ENCODE measurements at places on chromosomes 3 and 15.

DNA sequence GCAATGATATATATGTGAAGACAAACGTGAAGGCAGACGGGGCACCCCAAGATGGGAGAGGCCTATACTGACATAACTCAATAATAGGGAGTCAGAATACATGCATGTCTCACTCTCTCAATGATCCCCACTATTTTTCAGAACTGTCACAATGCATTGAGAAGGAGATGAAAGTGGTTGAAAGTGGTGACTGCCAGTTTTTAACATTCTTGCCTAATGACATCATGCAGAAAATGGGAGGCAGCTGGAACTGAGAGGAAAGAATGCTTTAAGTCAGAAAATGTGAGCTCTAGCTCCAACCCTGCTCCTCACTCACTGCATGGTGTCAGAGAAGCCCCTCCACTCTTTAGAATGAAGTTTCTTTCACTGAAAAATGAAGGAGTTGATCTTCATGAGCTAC lies 55.3 kb upstream of the P2RY1 start:
- DNase-seq = no peak

DNA sequence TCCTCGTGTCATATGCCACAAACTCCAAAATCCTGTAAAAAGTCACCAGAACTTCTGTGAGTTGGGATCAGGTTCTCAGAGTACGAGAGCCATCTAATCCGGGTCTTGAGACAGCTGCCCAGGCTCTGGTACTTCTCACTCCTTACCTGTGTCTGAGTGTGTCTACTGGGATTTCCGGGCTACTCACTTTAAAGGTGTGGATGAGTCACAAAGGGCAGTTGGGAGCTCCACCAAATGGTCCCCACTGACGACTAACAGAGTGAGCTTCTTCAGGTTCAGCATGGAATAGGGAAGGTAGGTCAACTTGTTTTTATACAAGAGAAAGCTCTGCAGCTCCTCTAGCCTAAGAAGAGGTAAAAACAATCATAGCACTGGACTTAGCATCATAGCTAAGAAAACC lies 29.5 kb downstream of the RTP3 start:
- no peak for DNase-seq

DNA sequence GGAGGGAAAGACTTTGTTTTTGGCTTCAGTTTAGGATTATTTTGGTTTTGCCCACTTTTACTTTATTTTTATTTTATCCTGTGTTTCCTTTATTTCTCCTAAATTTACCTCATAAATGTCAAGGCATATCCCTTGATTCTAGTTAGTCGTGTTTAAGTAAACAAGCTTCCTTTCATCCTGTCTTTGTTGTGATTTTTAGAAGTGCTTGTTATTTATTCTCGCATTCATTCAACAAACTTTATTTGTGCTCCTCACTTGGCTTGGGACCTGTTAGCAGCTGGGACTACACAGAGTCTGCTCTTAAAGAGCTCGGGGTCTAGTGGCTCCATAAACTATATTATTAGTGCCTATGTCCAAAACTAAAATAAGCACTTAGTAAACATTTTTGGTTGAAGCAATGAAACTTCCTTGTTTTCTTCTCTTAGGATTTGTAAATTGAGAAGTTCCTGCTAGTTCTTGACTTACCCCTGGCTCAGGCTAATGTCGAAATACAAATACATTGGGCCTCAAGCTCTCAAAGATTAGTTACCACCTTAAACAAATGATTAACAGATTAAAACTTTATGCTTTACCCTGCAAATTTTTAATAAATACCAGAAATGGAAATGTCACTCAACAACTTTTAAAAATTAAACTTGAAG lies 19.0 kb upstream of the DMXL2 start:
- no peak for DNase-seq

DNA sequence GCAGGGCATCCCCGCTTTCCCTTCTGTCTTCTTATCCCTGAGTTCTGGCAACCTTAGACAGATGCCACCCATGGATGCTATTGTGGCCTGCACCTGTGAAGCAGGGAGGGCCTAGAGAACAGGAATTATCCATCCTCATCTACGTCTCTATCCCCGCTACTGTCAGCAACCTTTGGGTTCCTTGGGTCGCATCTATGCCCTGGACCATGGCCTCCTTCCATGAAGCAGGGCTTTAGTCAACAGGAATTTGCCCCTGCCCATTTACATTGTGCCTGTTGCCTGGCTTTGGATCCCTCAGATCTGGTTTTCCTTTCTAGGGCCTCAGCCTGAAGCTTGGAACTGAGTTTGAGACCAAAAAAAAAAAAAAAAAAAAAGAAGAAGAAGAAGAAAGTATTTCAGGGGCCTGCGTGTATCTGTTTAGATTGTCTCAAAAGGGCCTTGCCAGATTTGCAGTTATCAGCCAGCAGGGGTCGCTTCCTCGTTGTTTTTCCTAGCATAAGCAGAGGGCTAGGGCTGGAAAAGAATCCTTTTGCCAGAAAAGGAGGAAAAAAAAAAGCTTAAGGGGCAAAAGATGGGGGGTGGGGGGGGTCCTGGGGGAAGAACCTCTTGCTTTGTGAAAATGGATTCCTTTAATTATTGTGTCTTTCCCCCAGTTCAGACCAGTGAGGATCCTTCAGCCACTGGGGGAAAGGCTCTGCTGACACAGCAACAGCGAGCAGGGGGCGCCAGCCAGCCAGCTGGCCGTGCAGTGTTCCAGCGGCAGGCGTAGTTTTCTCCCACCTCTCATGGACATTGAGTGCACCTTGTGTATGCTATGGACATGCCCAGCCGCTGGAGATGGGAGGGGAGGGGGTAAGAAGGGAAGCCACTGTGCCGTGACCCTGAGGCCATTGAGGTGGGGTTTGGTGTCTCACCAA lies 65.7 kb upstream of the ALDH1L1 start:
- DNase-seq = no peak

- DNase-seq = no peak
Observed at GRCh38 chr3:58351920-58352319, 19.2 kb downstream of the PXK start.

- no peak for DNase-seq
Observed at GRCh38 chr15:40306908-40307307, 827 bp downstream of the PLCB2 start.

DNA sequence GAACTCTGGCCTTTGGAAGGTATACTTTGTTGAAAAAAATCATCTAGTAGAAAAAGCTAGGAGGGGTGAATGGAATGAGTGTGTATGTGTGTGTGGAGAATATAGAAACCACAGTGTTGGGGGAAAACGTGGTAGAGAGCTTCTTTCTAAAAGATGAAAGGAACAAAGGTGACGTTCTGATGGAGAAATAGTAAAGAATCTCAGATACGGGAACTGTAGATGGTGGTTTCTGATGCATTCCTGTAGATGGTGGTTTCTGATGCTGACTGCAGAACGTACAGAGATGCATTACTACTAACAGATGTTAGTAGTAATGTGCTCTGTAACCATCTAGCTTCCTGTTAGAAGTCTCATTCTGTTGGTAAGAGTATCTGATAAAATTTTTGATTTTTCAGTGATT lies 60.2 kb downstream of the VPS8 start:
- no peak for DNase-seq

GRCh38 chr3:101849714-101850245 lies 466 bp downstream of the NFKBIZ start:
- DNase-seq = no peak

DNA sequence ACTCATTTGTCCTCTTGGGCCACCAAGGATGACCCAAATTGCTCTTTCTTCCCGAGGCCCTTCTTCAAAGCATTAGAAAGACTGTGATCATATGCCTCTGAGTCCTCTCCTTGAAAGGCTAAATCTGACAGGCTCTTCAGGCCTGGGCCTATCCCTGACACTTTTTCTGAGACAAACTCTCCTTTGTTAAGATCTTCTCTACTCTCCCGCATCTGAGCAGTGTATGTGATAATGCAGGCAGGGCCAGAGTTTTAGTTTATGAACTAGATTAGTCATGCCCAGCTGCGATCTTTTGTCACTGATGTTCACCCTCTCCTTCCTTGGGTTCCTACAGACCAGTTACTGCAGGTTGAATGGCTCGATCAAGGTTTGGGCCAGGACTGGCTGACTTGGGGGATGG lies 39.2 kb downstream of the MASP1 start:
- DNase-seq = no peak

GRCh38 chr15:89967881-89968280 lies 33.2 kb upstream of the ZNF710 start:
- no peak for DNase-seq

- DNase-seq = no peak
Observed at GRCh38 chr3:115363071-115363470, 216.0 kb upstream of the ZBTB20 start.

All from hematopoietic multipotent progenitor cell (in vitro differentiated cells).